Activated CD4-positive, alpha-beta T cell treated with anti-CD3 and anti-CD28 coated beads, Interleukin-2, amount 10 ng/mL, durations not matched to agents 24 days and 14 days (primary cell): ENCODE measurements at places on chromosomes 5 and 9.
A peak's percentile ranks its signal among the peaks of the same experiment; 100 is the strongest.

- H3K27ac ChIP-seq = no peak overlapping the region
- DNase-seq = no peak
- no peaks in the 10 kb centered on the region for H3K36me3 ChIP-seq
- no peak overlapping the region for H3K4me3 ChIP-seq
Observed at GRCh38 chr5:132323202-132323601, 29.0 kb downstream of the SLC22A4 start.

- no peak overlapping the region for H3K27ac ChIP-seq
- H3K4me3 ChIP-seq = no peak overlapping the region
- H3K27me3 ChIP-seq = no peaks in the 10 kb centered on the region
- H3K4me1 ChIP-seq = peaks cover 22% of the 10 kb centered on the region
- peaks cover 6% of the 10 kb centered on the region for H3K36me3 ChIP-seq
Observed at GRCh38 chr9:124359426-124359825, 55.8 kb downstream of the PSMB7 start.

DNA sequence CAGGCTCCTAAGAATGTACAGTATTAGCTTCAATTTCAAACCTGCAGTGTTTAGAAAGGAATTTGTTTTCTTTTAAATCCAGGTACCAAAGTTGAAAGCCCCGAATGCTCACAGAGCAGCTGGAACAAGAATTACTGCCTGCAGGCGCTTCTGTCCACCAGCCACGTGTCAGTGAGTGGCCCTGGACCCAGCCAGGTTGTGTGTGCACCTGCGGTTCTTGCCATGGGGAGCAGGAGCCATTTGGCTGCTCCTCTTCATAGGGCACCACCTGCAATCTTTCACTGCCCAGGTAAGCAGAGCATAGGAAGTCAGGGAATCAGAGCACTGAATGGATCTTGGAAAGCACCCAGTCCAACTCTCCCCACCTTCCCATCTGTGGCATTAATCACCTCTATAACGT lies 79.5 kb upstream of the PIP5K1B start:
- H3K27ac ChIP-seq = no peak overlapping the region
- no peaks in the 10 kb centered on the region for H3K4me1 ChIP-seq
- H3K4me3 ChIP-seq = no peak overlapping the region
- no peaks in the 10 kb centered on the region for H3K36me3 ChIP-seq
- H3K27me3 ChIP-seq = no peaks in the 10 kb centered on the region
- DNase-seq = no peak

DNA sequence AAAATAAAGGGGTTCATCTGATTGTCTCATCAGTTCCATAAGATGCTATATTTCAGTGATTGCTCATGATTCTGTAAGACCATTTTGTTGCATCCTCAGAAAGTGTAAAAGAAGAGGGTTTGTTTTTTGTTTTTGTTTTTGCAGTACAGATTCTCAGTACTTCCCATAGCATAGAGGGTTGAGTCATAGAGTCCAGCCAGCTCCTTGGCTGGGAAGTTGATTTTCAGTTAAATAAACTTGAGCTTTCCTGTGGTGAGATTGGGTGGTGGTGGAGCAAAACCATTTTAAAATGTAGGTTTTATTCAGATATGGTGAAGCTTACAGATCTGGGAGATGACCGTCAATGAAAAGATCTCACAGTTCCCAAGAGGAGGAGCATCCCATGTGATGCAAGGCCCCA lies 48.2 kb downstream of the DAPK1 start:
- H3K27me3 ChIP-seq = peaks cover 4% of the 10 kb centered on the region
- H3K4me1 ChIP-seq = no peaks in the 10 kb centered on the region
- no peak overlapping the region for H3K4me3 ChIP-seq
- no peak for DNase-seq
- H3K27ac ChIP-seq = no peak overlapping the region

DNA sequence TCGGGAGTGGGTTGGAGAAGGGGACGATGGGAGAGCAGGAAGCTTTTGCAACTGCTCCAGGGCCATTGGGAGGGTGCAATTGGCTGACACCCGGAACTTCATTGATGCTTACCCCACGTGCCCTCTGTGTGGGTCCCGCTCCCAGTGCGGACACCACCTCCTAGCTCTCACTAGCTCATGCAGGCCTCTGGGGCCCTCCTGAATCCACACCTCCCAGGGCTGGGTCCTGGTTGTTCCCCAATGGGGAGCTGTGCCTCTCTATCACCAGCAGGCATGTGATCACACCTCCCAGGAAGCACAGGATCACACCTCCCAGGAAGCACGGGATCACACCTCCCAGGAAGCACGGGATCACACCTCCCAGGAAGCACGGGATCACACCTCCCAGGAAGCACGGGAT lies 32.1 kb upstream of the FCN2 start:
- H3K4me3 ChIP-seq = no peak overlapping the region
- DNase-seq = no peak
- H3K36me3 ChIP-seq = no peaks in the 10 kb centered on the region
- H3K4me1 ChIP-seq = no peaks in the 10 kb centered on the region
- no peak overlapping the region for H3K27ac ChIP-seq

GRCh38 chr9:91623004-91623403 lies 199.4 kb upstream of the NFIL3 start:
- H3K27me3 ChIP-seq = peaks cover 41% of the 10 kb centered on the region
- H3K36me3 ChIP-seq = no peaks in the 10 kb centered on the region
- H3K4me1 ChIP-seq = no peaks in the 10 kb centered on the region
- H3K27ac ChIP-seq = no peak overlapping the region
- H3K4me3 ChIP-seq = no peak overlapping the region
- no peak for DNase-seq

- no peaks in the 10 kb centered on the region for H3K27me3 ChIP-seq
- peaks cover 25% of the 10 kb centered on the region for H3K36me3 ChIP-seq
- DNase-seq = no peak
Observed at GRCh38 chr9:127739614-127740330, 4.7 kb upstream of the TOR2A start.

- H3K27ac ChIP-seq = peak overlapping the region; percentile 67
- H3K27me3 ChIP-seq = peaks cover 69% of the 10 kb centered on the region
- peaks cover 14% of the 10 kb centered on the region for H3K36me3 ChIP-seq
Observed at GRCh38 chr9:124010303-124010664, 1.3 kb upstream of the LHX2 start.

DNA sequence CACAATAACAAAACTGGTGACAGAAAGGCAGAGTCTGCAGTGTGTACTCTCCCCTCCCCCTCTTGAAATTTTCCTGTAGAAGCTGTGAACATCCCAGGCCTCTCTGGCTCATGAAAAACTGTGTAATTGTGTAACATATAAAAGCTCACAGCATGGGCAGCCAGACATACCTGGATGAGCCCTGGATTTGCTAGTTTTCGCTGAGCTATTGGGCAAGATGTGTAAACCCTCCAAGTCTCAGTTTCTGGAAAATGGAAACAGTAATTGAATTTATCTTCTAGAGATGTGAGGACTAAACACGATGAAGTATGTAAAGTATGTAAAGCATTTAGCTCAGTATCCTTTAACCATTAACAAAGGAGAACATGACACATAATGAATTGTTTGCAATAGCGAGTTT lies 143.2 kb upstream of the ANKH start:
- no peaks in the 10 kb centered on the region for H3K36me3 ChIP-seq
- no peaks in the 10 kb centered on the region for H3K4me1 ChIP-seq
- no peak overlapping the region for H3K4me3 ChIP-seq

DNA sequence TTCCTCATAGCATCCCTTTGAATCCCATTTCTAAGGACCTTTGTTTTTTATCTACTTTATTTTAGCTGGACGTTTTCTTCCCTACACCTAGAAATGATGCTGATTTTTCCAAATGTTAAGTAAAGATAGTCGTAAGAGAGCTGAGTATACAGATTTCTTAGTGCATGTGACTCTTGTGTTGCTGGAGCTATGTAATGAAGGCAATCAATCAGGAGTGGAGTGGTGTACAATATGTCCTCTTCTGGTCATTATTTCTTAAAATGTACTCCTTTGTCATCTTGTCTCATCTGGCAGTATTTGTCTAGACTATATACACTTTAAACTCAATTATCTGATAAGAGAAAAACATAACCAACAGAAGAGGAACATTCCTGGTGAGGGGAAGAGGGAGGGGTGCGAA lies 13.5 kb downstream of the GAPT start:
- DNase-seq = no peak
- peaks cover 6% of the 10 kb centered on the region for H3K4me1 ChIP-seq
- peaks cover 6% of the 10 kb centered on the region for H3K27me3 ChIP-seq
- no peaks in the 10 kb centered on the region for H3K36me3 ChIP-seq
- no peak overlapping the region for H3K27ac ChIP-seq

- DNase-seq = no peak
- H3K27ac ChIP-seq = no peak overlapping the region
- H3K36me3 ChIP-seq = peaks cover 6% of the 10 kb centered on the region
- no peak overlapping the region for H3K4me3 ChIP-seq
- peaks cover 42% of the 10 kb centered on the region for H3K4me1 ChIP-seq
Observed at GRCh38 chr9:78013934-78014333, 17.7 kb downstream of the GNAQ start.

- DNase-seq = no peak
- peaks cover 64% of the 10 kb centered on the region for H3K4me1 ChIP-seq
- H3K27ac ChIP-seq = no peak overlapping the region
- peaks cover under 1% of the 10 kb centered on the region for H3K36me3 ChIP-seq
- peaks cover 5% of the 10 kb centered on the region for H3K27me3 ChIP-seq
Observed at GRCh38 chr9:112752334-112753125, 2.0 kb downstream of the SNX30 start.

GRCh38 chr5:180353980-180354452 lies 880 bp upstream of the GFPT2 start:
- peak overlapping the region; percentile 79 for H3K4me3 ChIP-seq
- H3K4me1 ChIP-seq = no peaks in the 10 kb centered on the region
- no peak for DNase-seq
- H3K36me3 ChIP-seq = no peaks in the 10 kb centered on the region
- H3K27ac ChIP-seq = no peak overlapping the region

GRCh38 chr5:132013006-132013689 lies 1.7 kb upstream of the ACSL6 start:
- no peak for DNase-seq
- no peak overlapping the region for H3K27ac ChIP-seq
- H3K4me3 ChIP-seq = no peak overlapping the region
- H3K36me3 ChIP-seq = peaks cover 8% of the 10 kb centered on the region
- H3K4me1 ChIP-seq = peaks cover 51% of the 10 kb centered on the region

- no peak for DNase-seq
- H3K27me3 ChIP-seq = no peaks in the 10 kb centered on the region
- no peak overlapping the region for H3K27ac ChIP-seq
- H3K36me3 ChIP-seq = peaks cover 75% of the 10 kb centered on the region
- peaks cover 9% of the 10 kb centered on the region for H3K4me1 ChIP-seq
Observed at GRCh38 chr5:55429613-55430253, 105.0 kb downstream of the PLPP1 start.

DNA sequence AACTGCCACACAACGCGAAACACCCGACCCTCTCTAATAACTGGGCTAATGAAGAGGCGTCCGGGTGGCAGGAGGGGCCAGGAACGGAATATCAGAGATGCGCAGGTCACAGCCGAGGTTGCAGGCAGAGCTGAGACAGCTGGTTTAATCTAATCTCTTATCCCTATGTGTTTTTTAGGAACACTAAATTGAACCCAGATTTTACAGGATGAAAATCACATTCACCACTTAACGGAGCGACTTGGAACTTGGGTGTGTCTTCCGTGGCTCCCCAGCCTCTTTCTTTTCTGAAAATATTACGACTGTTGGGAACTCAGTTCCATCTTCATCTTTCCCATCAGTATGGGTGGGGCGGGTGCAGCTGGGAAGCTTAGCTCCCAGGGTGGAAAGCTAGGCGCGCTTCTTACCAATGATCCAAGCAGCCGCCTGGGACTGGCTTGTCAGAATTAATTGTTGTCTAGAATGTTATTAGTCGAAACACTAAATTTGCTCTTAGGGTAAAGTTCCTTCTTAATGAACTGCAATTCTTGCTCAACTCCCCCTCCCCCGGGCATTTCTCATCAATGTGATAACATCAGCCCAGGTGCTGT lies 92.5 kb downstream of the IRX2 start:
- H3K27me3 ChIP-seq = no peaks in the 10 kb centered on the region
- no peaks in the 10 kb centered on the region for H3K36me3 ChIP-seq
- no peaks in the 10 kb centered on the region for H3K4me1 ChIP-seq

- no peak overlapping the region for H3K4me3 ChIP-seq
- H3K4me1 ChIP-seq = peaks cover 12% of the 10 kb centered on the region
- no peak overlapping the region for H3K27ac ChIP-seq
- DNase-seq = no peak
- H3K27me3 ChIP-seq = no peaks in the 10 kb centered on the region
Observed at GRCh38 chr5:138037271-138037670, 4.4 kb upstream of the FAM13B start.

GRCh38 chr9:112615584-112616266 lies 102.2 kb downstream of the INIP start:
- H3K4me3 ChIP-seq = no peak overlapping the region
- no peak overlapping the region for H3K27ac ChIP-seq
- no peaks in the 10 kb centered on the region for H3K27me3 ChIP-seq
- no peaks in the 10 kb centered on the region for H3K36me3 ChIP-seq

DNA sequence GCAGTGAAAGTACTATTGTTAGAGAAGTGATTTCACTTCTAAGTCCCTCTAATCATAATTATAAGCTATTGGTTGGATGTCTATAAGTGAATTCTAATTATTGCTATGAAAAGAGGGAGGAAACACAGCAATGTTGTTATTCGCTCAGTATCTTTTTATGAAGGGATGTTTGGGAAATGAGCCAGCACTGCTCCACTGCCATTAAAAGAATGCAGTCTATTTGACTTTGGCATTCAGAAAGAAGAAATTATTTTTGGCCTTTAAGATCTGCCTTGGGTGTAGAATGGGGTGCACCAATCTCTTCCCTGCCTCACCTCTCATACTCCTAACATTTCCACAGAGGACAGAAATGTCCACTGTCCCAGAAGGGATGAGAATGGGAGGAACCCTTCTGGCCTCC lies 332.0 kb downstream of the SPATA31D1 start:
- H3K27ac ChIP-seq = no peak overlapping the region
- H3K27me3 ChIP-seq = no peaks in the 10 kb centered on the region
- no peak for DNase-seq
- no peaks in the 10 kb centered on the region for H3K4me1 ChIP-seq
- H3K36me3 ChIP-seq = no peaks in the 10 kb centered on the region
- H3K4me3 ChIP-seq = no peak overlapping the region
